Right atrium auricular region (tissue), 2 donors: ENCODE measurements at places on chromosomes 1 and 21.

DNA sequence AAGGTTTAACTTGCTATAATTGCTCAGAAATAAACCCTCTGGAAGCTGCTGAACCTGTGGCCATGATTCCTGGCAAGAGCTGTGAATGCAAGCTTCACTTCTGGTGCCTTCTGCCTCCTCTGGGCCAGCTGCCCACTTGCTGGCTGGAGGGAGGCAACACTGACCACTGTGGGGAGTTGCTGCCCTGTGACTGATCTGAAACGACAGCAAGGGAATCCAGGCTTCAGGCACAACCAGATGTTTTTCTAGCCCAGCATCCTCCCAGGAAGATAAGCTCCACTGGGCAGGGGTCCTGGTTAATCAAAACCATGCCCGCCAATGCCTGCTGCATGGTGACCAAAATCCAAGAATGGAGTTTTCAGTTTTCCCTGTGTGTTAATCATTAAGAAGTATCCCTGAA, 180.0 kb upstream of the HMGB4 start:
- H3K4me3 ChIP-seq, result no peak overlapping the region
- no peaks in the 10 kb centered on the region for H3K4me1 ChIP-seq
- no peak overlapping the region for H3K27ac ChIP-seq
- no peak for DNase-seq
- H3K27me3 ChIP-seq, result no peaks in the 10 kb centered on the region

DNA sequence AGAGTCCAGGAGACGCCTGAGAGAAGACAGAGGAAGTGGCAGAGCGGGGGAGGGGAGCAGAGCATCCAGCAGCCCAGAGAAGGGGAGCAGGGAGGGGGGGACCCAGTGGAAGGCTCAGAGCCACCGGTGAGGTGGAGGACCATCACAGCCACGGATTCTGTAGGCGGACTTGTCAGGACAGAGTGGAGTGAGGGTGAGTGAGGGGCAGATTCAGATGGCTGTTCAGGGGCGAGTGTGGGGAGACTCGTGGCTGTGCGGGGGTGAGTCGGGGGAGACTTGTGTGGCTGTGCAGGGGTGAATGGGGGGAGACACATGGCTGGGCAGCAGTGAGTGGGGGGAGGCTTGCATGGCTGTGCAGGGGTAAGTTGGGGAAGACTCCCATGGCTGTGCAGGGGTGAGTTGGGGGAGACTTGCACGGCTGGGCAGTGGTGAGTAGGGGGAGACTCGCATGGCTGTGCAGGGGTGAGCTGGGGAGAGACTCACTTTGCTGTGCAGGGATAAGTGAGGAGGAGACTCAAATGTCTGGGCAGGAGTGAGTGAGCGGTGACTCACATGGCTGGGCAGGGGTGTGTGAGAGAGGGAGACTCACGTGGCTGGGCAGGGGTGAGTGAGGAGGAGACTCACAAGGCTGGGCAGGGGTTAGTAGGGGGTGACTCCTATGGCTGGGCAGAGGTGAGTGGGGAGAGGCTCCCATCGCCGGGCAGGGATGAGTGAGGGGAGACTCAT, 56.8 kb upstream of the ABCG1 start:
- no peak overlapping the region for H3K27ac ChIP-seq
- no peak overlapping the region for H3K4me3 ChIP-seq

DNA sequence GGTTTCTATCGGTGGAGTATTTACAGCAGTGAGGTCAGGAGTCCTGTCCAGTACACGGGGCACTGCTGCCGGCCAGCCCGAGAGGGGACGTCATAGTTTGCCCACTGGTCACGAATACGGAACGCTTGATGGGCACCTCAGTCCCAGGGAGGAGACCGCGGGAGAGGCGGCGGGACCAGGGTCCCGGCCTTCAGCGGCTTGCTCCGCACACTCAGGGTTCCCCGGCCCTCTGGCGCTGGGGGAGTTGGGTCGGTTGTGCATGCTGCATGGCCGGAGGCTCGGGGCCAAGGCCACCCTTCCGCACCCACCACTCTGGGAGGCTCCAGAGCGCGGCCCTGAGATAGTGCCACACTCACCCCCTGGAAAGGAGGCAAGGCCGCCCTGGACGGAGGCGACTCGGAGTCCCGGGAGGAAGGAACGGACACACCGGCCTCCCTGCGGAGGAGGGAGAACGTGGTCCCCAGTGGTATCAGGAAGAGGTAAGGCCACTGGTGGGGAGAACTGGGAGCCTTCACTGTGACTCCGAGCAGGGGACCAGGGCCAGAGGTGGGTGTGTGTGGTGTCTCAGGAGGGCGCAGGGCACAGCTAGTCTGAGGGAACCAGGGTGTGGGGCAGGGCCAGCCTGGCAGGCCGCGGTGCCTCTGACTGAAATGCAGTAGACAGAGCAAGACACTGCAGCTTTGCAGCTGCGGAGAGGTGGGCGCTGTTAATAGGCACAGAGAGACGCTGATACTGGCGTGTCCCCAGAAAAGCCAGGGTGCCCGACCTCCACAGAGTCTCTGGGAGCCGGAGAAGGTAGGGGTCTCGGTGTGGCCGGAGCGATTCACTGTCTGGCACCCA, 28.6 kb upstream of the PRSS38 start:
- no peaks in the 10 kb centered on the region for H3K4me1 ChIP-seq
- H3K27me3 ChIP-seq, result no peaks in the 10 kb centered on the region
- H3K4me3 ChIP-seq, result peak overlapping the region; percentile 70

- H3K4me3 ChIP-seq, result no peak overlapping the region
- no peak overlapping the region for H3K27ac ChIP-seq
- H3K36me3 ChIP-seq, result no peaks in the 10 kb centered on the region
- H3K4me1 ChIP-seq, result no peaks in the 10 kb centered on the region
- no peak for DNase-seq
- H3K27me3 ChIP-seq, result no peaks in the 10 kb centered on the region
Measured at GRCh38 chr21:45870851-45871615, 110.5 kb upstream of the COL6A1 start.

DNA sequence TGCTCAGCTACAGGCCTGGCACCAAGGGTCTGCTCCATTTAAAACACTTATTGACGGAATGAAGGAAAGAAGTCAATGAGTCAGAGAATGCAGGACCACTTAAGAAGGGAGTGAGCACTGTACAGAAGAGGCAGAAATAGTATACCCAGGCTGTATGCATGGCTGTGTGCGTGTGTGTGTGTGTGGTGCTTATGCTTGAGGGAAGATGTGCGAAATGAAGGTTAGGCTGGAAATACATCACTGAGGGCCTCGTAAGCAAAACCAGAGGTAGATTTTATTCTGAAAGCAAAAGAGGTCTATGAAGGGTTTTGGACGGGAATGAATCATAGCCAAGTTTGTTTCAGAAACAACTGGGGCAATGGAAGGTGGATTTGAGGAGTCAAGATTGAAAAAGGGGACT, 9.7 kb upstream of the ADGRB2 start:
- peaks cover 27% of the 10 kb centered on the region for H3K4me1 ChIP-seq
- H3K27ac ChIP-seq, result no peak overlapping the region
- H3K4me3 ChIP-seq, result no peak overlapping the region

DNA sequence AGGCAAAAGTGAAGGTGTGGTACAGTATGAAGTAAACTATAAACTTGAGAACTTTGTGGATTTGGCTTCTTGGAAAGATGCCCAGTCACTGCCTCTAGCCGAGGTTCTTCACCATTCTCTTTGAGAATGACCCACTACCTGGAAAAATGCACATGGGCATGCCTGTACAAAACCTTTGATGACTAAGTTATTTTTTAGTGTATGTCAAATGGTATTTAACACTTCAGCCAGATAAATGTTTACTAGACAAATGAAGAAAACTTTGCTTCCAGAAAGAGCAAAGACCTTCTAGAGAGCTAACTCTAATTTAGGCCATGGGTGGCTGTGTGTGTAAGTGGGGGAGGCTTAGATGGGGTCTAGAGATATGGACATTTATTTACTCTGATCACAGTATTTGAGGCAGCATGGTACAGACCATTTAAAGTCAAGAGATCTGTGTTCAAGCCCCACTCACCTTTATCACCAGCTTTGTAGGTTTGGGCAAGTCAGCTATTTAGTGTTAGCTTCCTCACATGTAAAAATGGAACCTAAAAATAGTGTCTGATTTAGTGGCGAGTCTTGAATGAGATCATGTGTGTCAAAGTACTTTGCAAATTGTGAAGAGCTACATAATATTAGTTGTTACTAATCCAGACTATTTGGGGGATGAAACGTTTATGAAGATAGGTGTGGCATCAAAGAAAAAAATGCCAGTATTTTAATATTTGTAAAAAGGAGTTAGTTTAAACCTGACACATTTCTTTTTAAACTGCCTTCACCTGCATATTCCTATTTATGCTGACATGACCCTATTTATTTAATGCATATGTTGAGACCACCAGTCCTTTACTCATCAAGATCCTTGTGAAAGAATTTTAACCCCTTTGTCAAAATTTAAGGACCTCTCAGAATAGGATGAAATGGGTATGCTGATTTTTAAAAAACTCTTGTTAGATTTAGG, 20.2 kb downstream of the NFYC start:
- peak overlapping the region; percentile 68 for H3K4me3 ChIP-seq
- peak overlapping the region; percentile 87 for H3K27ac ChIP-seq
- no peak for DNase-seq
- H3K36me3 ChIP-seq, result peaks cover 14% of the 10 kb centered on the region
- no peaks in the 10 kb centered on the region for H3K27me3 ChIP-seq
- peaks cover 67% of the 10 kb centered on the region for H3K4me1 ChIP-seq

DNA sequence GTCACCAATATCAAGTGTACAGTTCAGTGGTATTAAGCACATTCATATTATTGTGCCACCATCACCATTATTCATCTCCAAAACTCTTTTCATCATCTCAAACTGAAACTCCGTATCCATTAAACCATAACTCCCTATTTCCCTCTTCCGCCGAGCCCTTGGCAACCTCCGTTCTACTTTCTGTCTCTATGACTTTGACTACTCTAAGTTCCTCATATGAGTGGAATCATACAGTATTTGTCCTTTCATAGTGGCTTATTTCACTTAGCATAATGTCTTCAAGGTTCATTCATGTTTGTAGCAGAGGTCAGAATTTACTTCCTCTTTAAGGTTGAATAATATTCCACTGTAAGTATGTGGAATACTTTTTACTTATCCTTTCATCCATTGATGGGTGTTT, 21.7 kb downstream of the SELP start:
- H3K4me3 ChIP-seq, result no peak overlapping the region
- H3K27me3 ChIP-seq, result no peaks in the 10 kb centered on the region
- no peak overlapping the region for H3K27ac ChIP-seq
- no peak for DNase-seq
- H3K36me3 ChIP-seq, result no peaks in the 10 kb centered on the region
- no peaks in the 10 kb centered on the region for H3K4me1 ChIP-seq

DNA sequence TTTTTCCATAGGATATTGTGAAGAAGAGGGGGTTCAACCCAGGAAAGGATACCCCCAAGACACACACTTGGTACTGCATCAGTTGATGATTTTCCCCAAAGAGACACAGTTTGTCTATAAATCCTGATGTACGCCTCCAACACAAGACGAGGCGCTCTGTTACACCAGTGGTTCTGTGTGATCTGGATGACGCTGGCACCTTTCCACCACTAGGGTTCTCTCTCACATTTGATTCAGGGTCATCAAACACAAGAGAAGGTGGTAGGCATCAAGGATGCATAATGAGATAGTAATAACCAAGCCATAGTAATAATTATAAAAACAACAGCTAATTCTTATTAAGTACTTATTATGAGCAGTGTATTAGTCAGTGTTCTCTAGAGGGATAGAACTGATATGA, 508.8 kb upstream of the ZP4 start:
- no peaks in the 10 kb centered on the region for H3K4me1 ChIP-seq
- H3K27me3 ChIP-seq, result no peaks in the 10 kb centered on the region
- no peak overlapping the region for H3K27ac ChIP-seq
- DNase-seq, result no peak
- H3K4me3 ChIP-seq, result no peak overlapping the region
- no peaks in the 10 kb centered on the region for H3K36me3 ChIP-seq

GRCh38 chr21:28758042-28758882, 234.4 kb downstream of the LTN1 start:
- DNase-seq, result no peak
- no peaks in the 10 kb centered on the region for H3K27me3 ChIP-seq
- peaks cover 37% of the 10 kb centered on the region for H3K4me1 ChIP-seq

- H3K4me1 ChIP-seq, result no peaks in the 10 kb centered on the region
- DNase-seq, result no peak
- no peak overlapping the region for H3K4me3 ChIP-seq
- H3K36me3 ChIP-seq, result no peaks in the 10 kb centered on the region
Measured at GRCh38 chr1:45409276-45409675, 69.0 kb upstream of the MUTYH start.

GRCh38 chr1:170985406-170985805, 50.1 kb downstream of the MROH9 start:
- no peak for DNase-seq
- no peaks in the 10 kb centered on the region for H3K4me1 ChIP-seq
- no peaks in the 10 kb centered on the region for H3K36me3 ChIP-seq
- H3K27ac ChIP-seq, result no peak overlapping the region

- H3K27me3 ChIP-seq, result no peaks in the 10 kb centered on the region
- no peak overlapping the region for H3K4me3 ChIP-seq
- H3K27ac ChIP-seq, result no peak overlapping the region
- no peaks in the 10 kb centered on the region for H3K36me3 ChIP-seq
Measured at GRCh38 chr1:215282557-215282956, 200.0 kb downstream of the KCNK2 start.

GRCh38 chr1:184973272-184974055, 844 bp downstream of the NIBAN1 start:
- H3K27ac ChIP-seq, result peak overlapping the region; percentile 94
- no peaks in the 10 kb centered on the region for H3K27me3 ChIP-seq
- DNase-seq, result peak; percentile 76
- no peaks in the 10 kb centered on the region for H3K36me3 ChIP-seq
